ENCODE measurements at places on chromosomes 3 and 15. TPM values are rescaled to one million over a fixed set of nuclear protein-coding genes. Genes with fewer than 3 reads are reported as not detected.

GRCh38 chr15:67101911-67102598, 36.7 kb downstream of the SMAD3 start:
- no peak overlapping the region for H3K4me3 ChIP-seq
- peaks cover 39% of the 10 kb centered on the region for H3K4me1 ChIP-seq
- H3K27ac ChIP-seq = no peak overlapping the region
- no peaks in the 10 kb centered on the region for H3K36me3 ChIP-seq

DNA sequence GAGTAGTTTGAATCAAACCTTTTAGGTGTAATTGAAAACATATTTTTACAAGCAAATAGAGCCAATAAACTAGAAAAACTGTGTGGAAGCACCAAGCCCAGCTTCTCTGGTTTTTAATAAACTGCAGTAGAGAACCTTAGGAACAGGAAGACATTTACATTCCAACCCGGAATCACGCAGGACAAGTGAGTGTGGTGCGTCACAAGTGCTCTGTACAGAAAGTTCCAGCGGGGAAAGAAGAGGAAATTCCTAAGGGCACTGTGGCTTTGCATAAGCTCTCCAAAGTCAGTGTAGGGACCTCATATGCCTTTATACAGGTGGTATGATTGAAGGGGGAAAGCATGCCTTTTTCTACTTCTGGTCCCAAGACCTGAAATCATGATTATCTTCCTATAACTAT, 21.6 kb downstream of the COL8A1 start:
- no peaks in the 10 kb centered on the region for H3K36me3 ChIP-seq
- H3K27me3 ChIP-seq = no peaks in the 10 kb centered on the region
- no peak overlapping the region for H3K27ac ChIP-seq
- DNase-seq = no peak
- no peaks in the 10 kb centered on the region for H3K4me1 ChIP-seq

TLR9 gene
- polyA plus RNA-seq = 0.20 TPM

DNA sequence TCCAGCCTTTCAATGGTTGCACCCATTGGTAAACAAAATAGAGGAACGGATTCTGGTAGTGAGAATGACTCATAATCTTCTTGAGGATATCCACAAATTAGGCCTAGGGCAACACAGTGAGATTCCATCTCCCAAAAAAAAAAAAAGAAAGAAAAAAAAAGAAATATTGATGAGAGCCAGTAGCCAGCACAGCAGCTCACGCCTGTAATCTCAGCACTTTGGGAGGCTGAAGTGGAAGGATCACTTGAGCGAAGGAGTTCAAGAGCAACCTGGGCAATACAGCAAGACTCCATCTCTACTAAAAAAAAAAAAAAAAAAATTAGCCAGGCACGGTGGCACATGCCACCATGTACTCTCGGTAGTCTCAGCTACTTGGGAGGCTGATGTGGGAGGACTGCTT, 51.9 kb downstream of the DENND4A start:
- no peaks in the 10 kb centered on the region for H3K4me1 ChIP-seq
- H3K4me3 ChIP-seq = no peak overlapping the region
- no peak for DNase-seq
- H3K36me3 ChIP-seq = no peaks in the 10 kb centered on the region
- H3K27me3 ChIP-seq = no peaks in the 10 kb centered on the region
- no peak overlapping the region for H3K27ac ChIP-seq

- H3K36me3 ChIP-seq = no peaks in the 10 kb centered on the region
- H3K27ac ChIP-seq = peak overlapping the region; percentile 46
- H3K27me3 ChIP-seq = no peaks in the 10 kb centered on the region
- H3K4me1 ChIP-seq = peaks cover 16% of the 10 kb centered on the region
- H3K4me3 ChIP-seq = no peak overlapping the region
- no peak for DNase-seq
Observed at GRCh38 chr3:45677033-45677446, 12.2 kb upstream of the SACM1L start.

- no peak overlapping the region for H3K4me3 ChIP-seq
- H3K36me3 ChIP-seq = no peaks in the 10 kb centered on the region
- no peaks in the 10 kb centered on the region for H3K27me3 ChIP-seq
- DNase-seq = no peak
- H3K27ac ChIP-seq = no peak overlapping the region
Observed at GRCh38 chr3:123300583-123300982, 98.8 kb downstream of the SEC22A start.

- H3K36me3 ChIP-seq = no peaks in the 10 kb centered on the region
- no peak overlapping the region for H3K4me3 ChIP-seq
- H3K4me1 ChIP-seq = no peaks in the 10 kb centered on the region
- H3K27me3 ChIP-seq = no peaks in the 10 kb centered on the region
- no peak overlapping the region for H3K27ac ChIP-seq
Observed at GRCh38 chr15:33955945-33956344, 12.4 kb upstream of the CHRM5 start.

DNA sequence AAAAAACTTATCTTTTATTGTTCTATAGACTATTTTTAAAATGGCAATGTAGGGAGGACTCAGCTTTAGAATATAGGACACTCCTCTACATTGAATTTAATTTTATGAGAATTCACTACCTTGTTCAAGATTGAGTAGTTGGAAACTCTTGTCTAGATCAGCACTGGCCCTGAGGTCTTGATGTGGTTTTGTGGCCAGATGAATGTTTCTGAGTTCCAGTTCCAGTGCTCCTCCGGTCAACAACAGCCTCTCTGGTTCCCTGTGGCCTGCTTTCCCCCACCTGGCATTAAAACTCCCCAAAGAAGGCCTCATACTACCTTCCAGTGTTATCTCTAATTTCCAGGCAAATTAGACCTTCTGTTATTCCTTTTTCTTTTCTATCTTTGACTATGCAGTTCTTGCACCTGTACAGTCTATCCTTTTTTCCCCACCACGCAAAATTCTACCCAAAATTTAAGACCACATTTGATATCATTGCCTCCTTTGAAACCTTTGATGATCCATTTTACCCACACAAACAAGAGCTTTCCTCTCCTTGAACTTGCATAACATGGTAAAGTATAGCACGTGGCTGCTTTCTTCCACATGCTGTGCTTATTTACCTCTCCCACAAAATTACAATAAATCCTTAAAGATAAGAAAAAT, 9.6 kb upstream of the ANP32A start:
- H3K36me3 ChIP-seq = no peaks in the 10 kb centered on the region
- H3K4me3 ChIP-seq = no peak overlapping the region
- no peaks in the 10 kb centered on the region for H3K27me3 ChIP-seq
- no peak overlapping the region for H3K27ac ChIP-seq
- DNase-seq = no peak
- H3K4me1 ChIP-seq = no peaks in the 10 kb centered on the region

NLGN1 gene
- 10.6 TPM for polyA plus RNA-seq

DNA sequence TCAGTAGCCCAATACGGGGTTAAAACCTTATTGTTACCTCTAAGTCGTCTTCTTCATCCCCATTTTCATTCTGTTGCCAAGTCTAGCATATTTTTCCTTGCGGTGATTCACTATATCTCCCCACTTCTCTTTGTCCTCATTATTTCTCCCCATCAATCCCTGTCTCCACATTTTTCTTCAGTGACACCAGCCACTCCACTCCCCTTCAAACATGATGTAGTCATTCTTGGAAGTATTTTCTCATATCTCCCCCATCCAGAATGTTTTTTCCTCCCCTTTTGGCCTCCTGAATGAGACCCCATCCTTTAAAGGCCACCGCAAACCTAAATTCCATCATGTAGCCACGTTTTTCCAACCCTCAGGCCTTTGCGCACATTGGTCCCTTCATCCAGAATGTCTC, 105.9 kb downstream of the TOP2B start:
- peaks cover 5% of the 10 kb centered on the region for H3K4me1 ChIP-seq
- no peaks in the 10 kb centered on the region for H3K36me3 ChIP-seq
- H3K4me3 ChIP-seq = no peak overlapping the region
- no peak overlapping the region for H3K27ac ChIP-seq
- H3K27me3 ChIP-seq = no peaks in the 10 kb centered on the region

ADGRG7 gene
- polyA plus RNA-seq = not detected

DNA sequence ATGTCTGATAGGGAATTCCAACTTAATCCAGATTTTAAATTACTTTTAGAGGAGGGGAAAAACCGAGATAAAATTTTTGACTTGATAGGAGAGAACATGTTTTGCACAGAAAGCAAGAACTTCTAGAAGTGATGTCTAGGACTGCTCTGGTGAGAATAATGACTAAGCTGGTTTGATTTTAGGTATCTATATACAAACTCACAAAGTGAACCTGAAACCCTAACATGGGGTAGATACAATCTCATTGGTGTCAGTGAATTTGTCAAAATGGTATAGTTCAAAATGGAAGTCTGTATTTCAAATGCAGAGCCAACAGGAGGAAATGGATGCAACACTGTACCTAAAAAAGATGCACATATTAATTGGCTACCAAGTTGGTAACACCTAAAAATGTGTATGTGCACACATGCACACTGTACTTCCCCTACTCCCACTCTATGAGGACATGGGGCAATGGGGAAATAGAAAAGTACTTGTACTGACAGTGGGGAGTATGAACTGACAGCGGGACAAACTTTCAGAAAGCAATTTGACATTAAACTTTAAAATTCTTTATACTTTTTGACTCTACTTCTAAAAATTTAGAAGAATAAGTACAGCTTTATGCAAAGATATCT, 53.0 kb downstream of the NR1I2 start:
- no peak overlapping the region for H3K27ac ChIP-seq
- H3K4me3 ChIP-seq = no peak overlapping the region
- no peaks in the 10 kb centered on the region for H3K36me3 ChIP-seq
- DNase-seq = no peak
- H3K4me1 ChIP-seq = no peaks in the 10 kb centered on the region

GRCh38 chr3:105323274-105323599, 43.5 kb upstream of the ALCAM start:
- no peaks in the 10 kb centered on the region for H3K27me3 ChIP-seq
- DNase-seq = no peak
- H3K4me1 ChIP-seq = no peaks in the 10 kb centered on the region
- no peak overlapping the region for H3K4me3 ChIP-seq
- H3K27ac ChIP-seq = no peak overlapping the region
- no peaks in the 10 kb centered on the region for H3K36me3 ChIP-seq

GRCh38 chr3:124887177-124887931, at the start of gene ITGB5:
TSS of gene ITGB5 (minus strand) at chr3:124887365. CDS start at chr3:124887000, 365 bp downstream.
- peak; percentile 88 for DNase-seq
- H3K36me3 ChIP-seq = no peaks in the 10 kb centered on the region
- H3K4me1 ChIP-seq = no peaks in the 10 kb centered on the region
- peak within 1 kb of the TSS; percentile 91 for H3K27ac ChIP-seq
- H3K27me3 ChIP-seq = no peaks in the 10 kb centered on the region

DNA sequence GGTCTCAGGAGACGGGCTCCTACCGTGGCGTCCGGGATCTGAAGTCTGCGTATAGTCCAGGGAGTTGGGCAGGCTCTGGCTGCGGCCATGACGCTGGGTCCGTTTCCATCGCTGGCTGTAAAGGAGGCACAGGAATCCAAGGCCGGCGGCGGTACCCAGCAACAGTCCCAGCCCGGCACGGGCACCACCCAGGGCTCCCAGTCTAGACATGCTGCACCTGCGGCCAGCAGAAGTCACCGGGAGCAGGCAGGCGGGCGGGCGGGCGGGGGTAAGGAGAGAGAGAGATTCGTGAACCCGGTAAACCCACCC, 526 bp downstream of the RMDN3 start:
- no peak for DNase-seq
- H3K27ac ChIP-seq = peak overlapping the region; percentile 44
- peaks cover 5% of the 10 kb centered on the region for H3K4me1 ChIP-seq
- no peaks in the 10 kb centered on the region for H3K27me3 ChIP-seq

DNA sequence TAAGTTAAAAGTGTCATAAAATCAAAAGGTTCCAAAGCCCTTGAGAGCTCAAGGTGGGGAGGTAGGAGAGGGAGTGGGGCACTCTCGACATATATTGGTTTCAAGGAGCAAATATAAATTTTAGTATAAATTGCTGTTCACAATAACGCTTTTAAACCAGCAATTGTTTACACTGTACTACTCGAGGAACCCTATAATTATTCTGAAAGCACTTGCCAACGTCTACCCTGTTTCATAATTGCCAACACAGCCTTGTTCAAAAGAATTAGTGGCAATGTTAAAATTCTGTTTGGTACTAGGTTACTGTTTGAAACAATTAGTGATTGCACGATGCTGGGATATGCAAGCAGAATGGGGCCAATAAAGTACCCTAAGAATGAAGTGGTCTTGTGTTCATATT, 76.3 kb upstream of the ICE2 start:
- DNase-seq = no peak
- no peaks in the 10 kb centered on the region for H3K36me3 ChIP-seq
- no peak overlapping the region for H3K4me3 ChIP-seq
- no peaks in the 10 kb centered on the region for H3K27me3 ChIP-seq
- H3K27ac ChIP-seq = peak overlapping the region; percentile 40
- H3K4me1 ChIP-seq = peaks cover 54% of the 10 kb centered on the region

DNA sequence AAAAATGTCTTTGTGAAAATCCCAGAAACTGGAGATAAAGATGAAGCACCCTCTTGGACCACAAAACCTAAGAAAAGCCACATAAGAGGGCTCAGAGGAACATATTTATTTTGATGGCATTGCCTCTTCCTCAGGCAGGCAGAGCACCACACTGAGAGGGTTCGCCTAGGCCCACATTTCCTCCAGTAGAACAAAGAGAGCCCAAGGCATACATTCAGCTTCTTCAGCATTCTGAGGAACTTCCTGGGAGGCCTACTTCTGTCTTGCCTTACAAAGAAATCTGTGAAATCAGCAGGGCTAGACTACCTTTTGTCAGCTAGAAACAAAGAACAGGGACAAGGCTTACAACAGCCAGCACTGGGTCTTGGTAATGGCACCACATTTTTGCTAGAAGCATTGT, 1325.3 kb downstream of the SI start:
- H3K27ac ChIP-seq = no peak overlapping the region
- H3K36me3 ChIP-seq = no peaks in the 10 kb centered on the region
- H3K4me1 ChIP-seq = no peaks in the 10 kb centered on the region
- no peak for DNase-seq
- no peaks in the 10 kb centered on the region for H3K27me3 ChIP-seq
- H3K4me3 ChIP-seq = no peak overlapping the region

DNA sequence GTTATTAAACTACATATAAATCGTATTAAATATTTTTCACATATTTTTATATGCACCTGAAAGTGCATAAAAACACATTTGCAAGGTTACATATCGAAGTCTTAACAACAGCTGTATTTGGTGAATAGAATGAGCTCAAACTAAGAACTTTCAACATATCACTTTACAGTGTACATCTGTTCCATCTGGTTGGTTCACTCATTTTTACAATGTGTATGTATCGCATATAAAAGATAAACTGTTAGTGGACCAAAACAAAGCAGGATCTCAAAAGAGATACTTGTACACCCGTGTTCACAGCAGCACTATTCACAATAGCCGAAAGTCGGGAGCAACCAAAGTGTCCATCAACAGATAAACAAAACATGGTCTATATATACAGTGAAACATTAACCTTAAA, 55.8 kb downstream of the TBL1XR1 start:
- no peaks in the 10 kb centered on the region for H3K36me3 ChIP-seq
- no peak for DNase-seq
- H3K27ac ChIP-seq = no peak overlapping the region
- H3K27me3 ChIP-seq = no peaks in the 10 kb centered on the region
- no peaks in the 10 kb centered on the region for H3K4me1 ChIP-seq

- H3K4me3 ChIP-seq = no peak overlapping the region
- no peaks in the 10 kb centered on the region for H3K4me1 ChIP-seq
- no peak overlapping the region for H3K27ac ChIP-seq
- no peaks in the 10 kb centered on the region for H3K27me3 ChIP-seq
Observed at GRCh38 chr3:139295040-139295439, 48.8 kb upstream of the MRPS22 start.

Data from testis (tissue), 5 donors.